ENCODE measurements at places on chromosomes 3 and 15.

DNA sequence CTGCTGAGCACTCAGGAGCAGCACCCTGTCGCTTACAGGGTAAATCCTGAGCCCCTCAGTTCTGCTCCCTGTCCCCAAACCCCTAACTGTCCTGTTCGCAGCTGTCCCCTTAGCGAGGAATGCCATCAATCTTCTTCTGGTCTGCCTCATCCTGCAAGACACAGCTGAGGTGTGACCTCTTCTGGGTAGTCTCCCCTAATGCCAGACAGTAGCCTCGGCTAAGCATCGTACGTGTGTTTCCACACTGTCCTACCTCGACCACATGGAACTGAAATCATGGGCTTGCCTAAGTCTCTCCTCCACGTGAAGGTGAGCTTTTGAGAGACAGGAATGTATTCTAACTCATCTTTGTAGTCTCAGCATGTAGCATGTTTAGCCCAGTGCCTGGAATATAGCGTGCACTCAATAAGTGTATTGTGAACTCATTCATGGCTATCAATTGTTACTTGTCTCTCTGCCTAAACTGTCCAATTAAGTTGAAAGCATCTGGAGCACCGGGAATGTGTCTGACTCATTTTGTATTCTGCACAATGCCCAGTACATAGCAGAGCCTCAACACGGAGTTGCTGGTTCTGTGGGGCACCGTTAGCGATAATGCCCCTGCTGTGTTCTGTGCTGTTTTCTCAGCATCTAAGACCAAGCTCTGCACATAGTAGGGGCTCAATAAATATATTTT lies 90.2 kb downstream of the HES1 start:
- DNase-seq = no peak

DNA sequence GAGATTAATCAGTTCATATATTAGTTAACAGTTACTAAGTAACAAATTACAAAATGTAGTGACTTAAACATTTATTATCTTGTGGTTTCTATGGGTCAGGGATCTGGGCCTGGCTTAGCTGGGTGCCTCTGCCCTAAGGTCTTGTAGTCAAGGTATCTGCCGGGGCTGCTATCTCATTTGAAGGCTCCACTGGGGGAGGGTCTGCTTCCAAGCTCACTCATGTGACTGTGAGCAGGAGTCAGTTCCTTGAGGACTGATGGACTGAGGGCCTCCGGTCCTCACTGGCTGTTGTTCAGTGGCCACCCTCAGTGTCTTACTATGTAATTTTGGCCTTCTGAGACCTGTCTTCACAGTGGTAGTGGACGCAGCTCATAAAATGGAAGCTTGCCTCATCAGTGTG lies 135.9 kb upstream of the PLXNA1 start:
- no peak for DNase-seq

- no peak for DNase-seq
Observed at GRCh38 chr15:92538115-92538514, 117.5 kb downstream of the FAM174B start.

DNA sequence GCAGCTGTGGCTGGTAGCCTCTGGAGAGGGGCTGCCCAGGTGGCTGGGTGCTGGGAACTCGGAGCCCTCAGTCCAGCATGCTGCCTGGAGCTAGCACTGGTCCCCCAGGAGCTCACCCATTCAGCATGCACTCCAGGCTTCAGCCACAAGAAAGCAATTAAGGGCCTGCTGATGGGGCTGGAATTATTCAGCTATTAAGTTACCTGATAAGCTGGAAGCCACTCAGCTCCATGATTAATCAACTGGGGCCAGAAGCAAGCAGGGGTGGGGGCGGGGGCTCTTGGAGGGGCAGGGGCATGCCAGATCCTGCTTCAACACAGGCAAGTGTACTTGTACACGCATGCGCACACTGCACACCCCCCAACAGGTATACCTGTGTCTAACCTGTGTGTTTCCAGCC lies 22.1 kb upstream of the TMEM115 start:
- DNase-seq = peak; percentile 49

GRCh38 chr15:49877873-49878521 lies 241.0 kb downstream of the ATP8B4 start:
- DNase-seq = no peak

DNA sequence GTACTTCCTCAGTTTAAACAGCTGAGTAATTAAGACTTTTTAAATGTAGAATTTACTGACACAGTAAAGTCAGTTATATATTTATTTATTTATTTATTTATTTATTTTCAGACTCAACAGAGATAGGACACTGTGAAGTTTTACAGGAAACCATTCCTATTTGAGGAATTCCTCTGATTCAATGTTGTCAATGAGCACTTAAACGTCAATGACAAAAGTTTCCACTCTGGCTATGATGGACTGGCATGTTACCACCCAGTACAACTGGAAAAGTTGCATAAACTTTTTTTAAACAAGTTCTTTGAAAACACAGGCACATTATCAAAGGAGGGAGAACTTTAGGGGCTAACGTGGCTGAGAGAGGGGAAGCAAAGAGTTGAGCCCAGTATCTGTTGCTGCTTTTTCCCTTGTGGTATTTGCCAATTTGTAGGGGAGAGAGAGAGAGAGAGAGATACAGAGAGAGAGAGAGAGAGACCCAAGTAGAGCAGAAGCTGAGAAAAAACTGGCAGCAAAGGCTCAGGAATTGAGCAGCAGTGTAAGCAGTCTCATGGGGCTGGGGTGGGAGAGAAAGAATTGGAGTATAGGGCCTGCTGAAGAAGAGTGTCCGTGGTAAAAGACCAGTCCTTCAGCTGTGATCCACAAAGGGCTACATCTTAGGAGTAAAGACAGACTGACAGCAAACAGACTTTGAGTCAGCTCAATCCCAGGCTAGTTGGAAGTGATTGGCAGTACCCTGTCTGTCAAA lies 18.3 kb upstream of the ACTC1 start:
- no peak for DNase-seq

GRCh38 chr15:31296646-31297574 lies 29.7 kb upstream of the KLF13 start:
- DNase-seq = no peak

GRCh38 chr3:145637105-145637504 lies 523.9 kb downstream of the PLOD2 start:
- DNase-seq = no peak

DNA sequence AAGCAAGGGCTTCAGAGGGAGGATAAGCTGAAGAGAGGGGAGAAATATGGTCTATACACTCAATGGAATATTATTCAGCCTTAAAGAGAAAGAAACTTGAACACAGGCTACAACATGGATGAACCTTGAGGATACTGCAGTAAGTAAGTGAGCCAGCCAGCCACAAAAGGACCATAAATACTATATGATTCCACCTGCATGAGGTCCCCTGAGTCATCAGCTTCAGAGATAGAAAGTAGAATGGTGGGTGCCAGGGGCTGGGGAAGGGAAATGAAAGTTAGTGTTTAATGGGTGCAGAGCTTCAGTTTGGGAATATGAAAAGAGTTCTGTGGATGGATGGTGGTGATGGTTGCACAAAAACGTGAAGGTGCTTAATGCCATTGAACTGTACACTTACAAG lies 68.4 kb upstream of the SEC13 start:
- no peak for DNase-seq

GRCh38 chr15:96435841-96436240 lies 105.3 kb downstream of the NR2F2 start:
- DNase-seq = no peak

GRCh38 chr3:152202976-152203626 lies 65.6 kb upstream of the MBNL1 start:
- peak; percentile 77 for DNase-seq

- DNase-seq = no peak
Observed at GRCh38 chr15:82978438-82978837, 7.6 kb upstream of the RAMAC start.

Measured in hematopoietic multipotent progenitor cell treated with erythropoietin and hydrocortisone succinate and interleukin-3 and kit ligand, for 6 days (in vitro differentiated cells).